Activated effector memory CD4-positive, alpha-beta T cell treated with anti-CD3 and anti-CD28 coated beads, Interleukin-2, amount 50 U/mL, for 16 hours (primary cell): ENCODE measurements at places on chromosomes 2 and 18.

- no peak for DNase-seq
Measured at GRCh38 chr2:53442783-53443182, 324.8 kb upstream of the CHAC2 start.

DNA sequence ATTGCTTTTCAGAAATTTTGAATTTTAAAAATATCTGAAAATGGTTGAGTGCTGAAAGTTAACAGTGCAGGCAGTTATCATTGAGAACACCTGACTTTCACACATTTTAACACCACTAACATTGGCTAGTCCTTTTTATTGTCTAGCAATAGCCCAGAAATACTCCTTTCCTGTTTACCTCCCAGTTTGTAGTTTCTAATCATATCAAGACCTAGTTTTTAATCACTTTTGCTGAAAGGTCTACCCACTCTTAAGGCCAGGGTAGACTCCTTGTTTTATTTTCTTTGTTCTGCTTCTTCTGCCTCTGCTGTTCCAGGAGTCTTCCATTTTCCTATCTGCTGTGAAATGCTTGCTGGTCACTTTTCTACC, 72.1 kb downstream of the UBE2E3 start:
- DNase-seq = no peak

GRCh38 chr2:64727843-64728463, 74.2 kb upstream of the SERTAD2 start:
- no peak for DNase-seq

DNA sequence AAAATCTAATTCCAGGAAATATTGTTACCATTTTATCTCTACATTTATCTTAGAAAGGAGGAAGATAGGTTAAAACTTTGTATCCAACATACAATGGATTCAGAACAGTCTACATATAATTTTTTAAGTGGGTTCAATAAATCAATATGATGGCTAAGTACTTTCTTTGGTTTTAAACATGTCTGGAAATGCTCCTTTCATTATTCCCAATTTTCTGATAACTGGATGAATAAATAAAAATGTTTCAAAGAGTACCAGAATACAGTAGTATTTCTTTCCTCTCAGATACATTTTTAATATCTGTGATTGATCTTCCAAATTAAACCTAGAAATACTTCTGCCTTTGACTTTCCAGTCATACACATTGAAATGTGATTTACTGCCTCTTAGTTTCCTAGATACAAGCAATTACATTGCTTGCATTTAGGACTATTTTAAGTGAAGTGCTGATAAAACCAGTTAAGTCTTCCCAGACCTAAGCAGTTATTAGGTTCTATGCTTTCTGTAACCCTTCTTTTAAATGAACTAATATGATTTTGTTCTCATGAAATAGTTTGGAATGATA, 283.5 kb downstream of the CCDC178 start:
- no peak for DNase-seq

DNA sequence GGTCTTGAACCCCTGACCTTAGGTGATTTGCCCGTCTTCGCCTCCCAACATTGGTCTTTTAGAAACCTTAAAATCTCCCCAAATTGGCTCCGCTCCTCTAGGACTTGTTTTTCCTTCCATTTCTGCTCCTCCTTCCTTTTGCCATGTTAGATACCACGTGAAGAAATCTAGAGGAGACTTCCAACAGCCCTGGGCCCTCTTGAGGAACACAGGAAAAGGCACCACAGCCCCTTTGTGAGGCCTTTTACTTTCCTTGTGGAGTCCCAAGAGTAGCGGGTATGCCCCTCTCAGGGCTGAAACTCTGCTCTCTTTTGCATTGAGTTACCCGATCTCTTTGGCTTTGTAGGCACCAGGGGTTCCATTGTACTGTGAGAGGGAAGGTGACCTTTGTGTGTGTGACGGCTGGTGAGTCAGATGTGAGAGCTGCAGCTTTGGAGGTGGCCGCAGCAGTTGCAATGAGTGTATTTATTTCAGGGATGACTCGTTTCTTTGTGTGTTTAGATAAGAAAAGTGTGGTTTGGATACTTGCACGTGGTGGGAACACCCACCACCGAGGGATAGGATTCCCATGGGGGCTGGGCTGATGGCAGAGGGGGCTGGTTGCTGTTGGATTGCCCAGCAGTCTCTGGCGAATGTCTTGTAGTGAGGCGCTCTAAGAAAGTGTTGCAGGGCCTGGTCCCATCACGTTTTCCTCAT, 218.4 kb upstream of the HS6ST1 start:
- no peak for DNase-seq
